NCI-H1436 (cell line): ENCODE measurements at places on chromosomes 2 and 18.

GRCh38 chr18:68564351-68564750, 150.6 kb downstream of the TMX3 start:
- no peak for DNase-seq

GRCh38 chr2:26702025-26702424, 9.5 kb downstream of the KCNK3 start:
- no peak for DNase-seq

DNA sequence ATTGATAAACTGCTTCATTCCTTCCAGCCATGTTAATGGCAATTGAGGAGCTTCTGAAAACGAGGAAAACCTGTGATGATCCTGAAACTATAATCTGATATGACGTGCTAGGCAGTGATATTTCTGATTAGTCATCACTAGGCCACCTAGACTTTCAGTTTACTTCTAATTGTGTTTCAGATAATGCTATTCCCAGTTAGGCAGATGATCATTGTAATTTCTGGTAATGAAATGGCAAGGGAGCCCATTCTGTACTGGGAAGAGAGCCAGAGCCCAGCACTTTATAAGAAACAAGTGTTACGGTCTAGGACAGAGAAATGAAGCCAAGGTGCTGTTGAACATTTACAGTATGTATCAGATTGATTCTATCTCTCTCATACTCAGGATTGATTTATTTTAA, 106.2 kb downstream of the CPO start:
- DNase-seq, result no peak

DNA sequence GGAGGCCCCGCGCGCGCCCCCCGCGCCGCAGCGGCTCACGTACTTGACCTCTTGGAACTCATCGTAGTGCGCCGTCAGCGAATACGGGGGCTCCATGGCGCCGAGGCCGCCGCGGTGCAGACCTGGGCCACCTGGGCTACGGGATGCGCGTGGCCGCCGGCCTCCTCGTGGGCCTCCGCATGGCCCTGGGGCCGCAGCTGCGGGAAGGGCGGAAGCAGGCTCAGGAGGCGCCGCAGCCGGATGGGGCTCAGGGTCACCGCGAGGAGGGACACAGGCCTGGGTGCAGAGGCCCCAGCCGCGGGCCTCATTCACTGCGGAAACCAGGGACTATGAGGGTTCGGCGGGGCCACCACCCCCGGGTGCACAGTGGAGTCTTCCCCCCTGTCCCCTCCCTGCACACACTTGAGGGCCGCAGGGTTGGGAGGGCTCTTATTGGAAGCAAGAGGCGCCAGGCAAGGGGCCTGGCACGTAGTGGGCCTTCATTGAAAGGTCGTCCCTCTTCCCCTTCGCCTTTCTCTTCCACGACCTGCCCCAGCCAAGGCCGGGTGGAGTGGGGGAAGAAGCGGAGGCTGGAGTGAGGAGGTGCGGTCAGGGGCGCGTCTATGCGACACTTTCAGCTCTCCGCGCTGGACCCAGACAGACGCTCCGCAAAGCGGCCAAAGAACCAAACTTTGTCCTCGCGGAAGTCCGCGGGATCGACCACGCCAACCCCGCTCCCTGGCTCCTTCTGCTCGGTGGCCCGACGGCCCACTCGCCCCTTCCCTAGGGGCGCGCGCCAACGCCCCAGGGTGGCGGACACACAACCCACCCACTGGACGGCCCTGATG, 863 bp downstream of the ECEL1 start:
- DNase-seq, result no peak
